HCT116 (cell line): ENCODE measurements at places on chromosomes 11 and 22. TPM values are rescaled to one million over a fixed set of nuclear protein-coding genes. Genes with fewer than 3 reads are reported as not detected.

PITPNM1 gene
- 79.5 TPM for total RNA-seq

GRCh38 chr11:109939166-109939810, 153.9 kb upstream of the ZC3H12C start:
- peak; percentile 85 for DNase-seq
- peaks cover 21% of the 10 kb centered on the region for H3K4me1 ChIP-seq
- H3K4me3 ChIP-seq = no peak overlapping the region
- H3K36me3 ChIP-seq = no peaks in the 10 kb centered on the region
- H3K27ac ChIP-seq = no peak overlapping the region

DNA sequence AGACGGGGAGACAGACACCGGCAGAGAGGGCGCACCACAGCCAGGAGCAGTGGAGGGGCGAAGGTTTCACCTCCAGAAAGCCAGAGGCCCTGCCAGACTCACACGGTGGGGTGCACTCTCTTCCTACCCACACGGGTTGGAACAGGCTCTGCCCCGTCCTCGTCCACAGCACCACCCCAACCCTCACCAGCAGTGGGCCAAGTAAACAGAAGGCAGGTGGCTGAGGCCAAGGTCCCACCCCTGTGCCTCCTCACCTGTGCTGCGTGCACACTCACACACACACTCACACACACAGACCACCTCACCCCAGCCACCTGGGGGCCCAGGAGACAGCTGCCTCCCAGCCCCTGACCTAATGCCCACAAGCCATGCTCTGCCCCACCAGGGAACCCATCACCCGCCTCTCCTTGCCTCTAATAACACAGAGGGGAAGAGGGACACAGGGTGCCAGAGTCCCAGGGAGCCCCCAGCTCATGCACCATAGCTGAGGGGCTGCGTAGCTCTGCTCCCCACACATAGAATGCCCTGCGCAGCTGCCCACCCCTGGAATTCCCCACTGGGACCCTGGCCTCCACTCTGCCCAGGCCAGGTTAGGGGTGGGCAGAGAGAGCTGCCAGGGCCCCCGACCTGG, 3.1 kb downstream of the CYB5R3 start:
- DNase-seq = no peak
- H3K27ac ChIP-seq = no peak overlapping the region; the same call in 1 of the 2 replicates
- H3K4me3 ChIP-seq = no peak overlapping the region

DNA sequence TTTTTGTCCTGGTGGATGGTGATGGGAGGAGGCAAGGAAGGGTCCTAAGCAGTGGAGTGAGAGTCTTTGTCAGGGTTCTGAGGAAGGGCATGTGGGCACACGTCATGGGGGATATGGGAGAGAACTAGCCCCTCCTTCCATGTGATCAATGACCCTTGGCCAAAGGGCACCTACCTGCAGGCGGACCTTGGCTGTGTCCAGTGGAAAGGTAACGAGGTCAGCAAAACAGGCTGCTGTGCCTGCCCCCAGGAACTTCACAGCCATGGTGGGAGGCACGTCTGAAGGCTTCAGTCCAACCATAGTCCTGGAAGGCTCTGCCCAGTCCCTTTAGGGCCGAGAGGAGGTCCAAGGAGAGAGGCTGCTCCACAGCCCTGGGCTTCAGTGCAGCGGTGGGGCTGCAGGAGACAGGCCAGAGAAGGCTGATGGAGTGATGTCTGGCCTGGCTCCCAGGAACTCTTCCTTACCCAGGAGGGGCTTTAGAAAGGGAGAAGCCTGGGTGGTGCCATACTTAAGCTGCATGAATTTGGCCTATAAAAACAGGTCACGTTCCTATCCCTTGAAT, 2.1 kb downstream of the UCP3 start:
- no peaks in the 10 kb centered on the region for H3K36me3 ChIP-seq
- no peak overlapping the region for H3K27ac ChIP-seq
- H3K4me3 ChIP-seq = no peak overlapping the region

DNA sequence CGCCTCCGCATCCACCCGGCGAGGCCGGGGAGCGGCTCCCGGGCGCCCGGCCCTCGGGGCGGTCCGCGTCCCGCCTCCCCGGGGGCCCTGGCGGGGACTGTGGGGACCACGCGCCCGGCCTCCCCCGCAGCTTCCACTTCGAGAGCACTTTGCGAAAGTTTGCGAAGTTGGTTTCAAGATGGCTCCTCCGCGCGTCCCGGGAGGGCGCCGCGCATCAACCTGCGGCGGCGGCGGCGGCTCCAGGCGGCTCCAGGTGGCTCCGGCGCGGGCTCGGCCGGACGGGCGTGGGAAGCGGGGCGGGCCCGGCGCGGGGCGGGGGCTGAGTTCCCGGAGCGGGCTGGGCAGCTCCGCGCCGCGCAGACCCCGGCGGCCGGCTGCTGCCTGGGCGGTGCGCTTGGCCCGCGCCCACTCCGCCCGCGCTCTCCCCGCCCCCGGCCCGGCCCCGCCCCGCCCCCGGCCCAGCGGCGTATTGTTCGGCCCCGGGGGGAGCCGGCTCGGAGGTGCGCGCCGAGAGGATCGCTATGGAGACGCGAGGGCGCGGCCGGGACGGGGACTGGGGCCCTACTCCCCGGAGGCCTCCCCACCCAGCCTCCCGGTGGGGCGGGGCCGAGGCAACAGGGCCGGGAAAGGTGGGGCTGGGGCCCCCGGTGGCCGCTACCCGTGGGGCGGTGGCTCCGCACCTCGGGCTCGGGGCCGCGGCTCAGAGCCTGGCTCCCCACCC, at the start of gene CELSR1:
CELSR1 (minus strand) TSS at position 396 of the 721 bp plus-strand sequence. CDS start 450 bp downstream, outside the sequence.
- no peaks in the 10 kb centered on the region for H3K27me3 ChIP-seq
- H3K4me1 ChIP-seq = peaks cover 10% of the 10 kb centered on the region
- H3K36me3 ChIP-seq = no peaks in the 10 kb centered on the region

PLEKHA7 gene
- 7.2 TPM for total RNA-seq

DNA sequence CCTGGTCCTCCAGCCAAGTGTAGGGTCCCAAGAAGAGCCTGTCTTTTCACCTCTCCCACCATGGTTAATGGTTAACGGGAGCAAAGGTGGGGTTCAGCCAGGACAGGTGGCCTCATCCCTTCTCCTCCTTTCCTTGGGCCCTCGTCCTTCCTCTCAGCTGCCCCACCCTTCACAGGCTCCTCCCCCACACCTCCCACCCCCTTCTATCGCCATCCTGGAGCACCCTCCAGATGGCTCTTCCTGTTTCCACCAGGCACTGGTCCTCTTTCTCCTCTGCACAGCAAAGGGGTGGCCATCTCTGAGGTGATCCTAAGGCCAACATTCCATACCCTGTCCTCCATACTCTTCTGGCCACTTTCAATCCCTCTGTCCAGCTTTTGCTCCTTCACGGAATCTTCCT, 48.9 kb downstream of the SLC22A12 start:
- H3K27me3 ChIP-seq = peaks cover 18% of the 10 kb centered on the region
- no peak overlapping the region for H3K4me3 ChIP-seq
- DNase-seq = no peak

- H3K27ac ChIP-seq = no peak overlapping the region
- H3K27me3 ChIP-seq = no peaks in the 10 kb centered on the region
- no peaks in the 10 kb centered on the region for H3K4me1 ChIP-seq
- no peak overlapping the region for H3K4me3 ChIP-seq
Measured at GRCh38 chr11:23727794-23728193, 769.1 kb upstream of the LUZP2 start.

- no peaks in the 10 kb centered on the region for H3K27me3 ChIP-seq
- no peak overlapping the region for H3K27ac ChIP-seq
- H3K4me3 ChIP-seq = no peak overlapping the region
- H3K4me1 ChIP-seq = peaks cover 45% of the 10 kb centered on the region
Measured at GRCh38 chr11:121467965-121468364, 15.2 kb upstream of the SORL1-AS1 start.

- no peaks in the 10 kb centered on the region for H3K27me3 ChIP-seq
- peaks cover 38% of the 10 kb centered on the region for H3K4me1 ChIP-seq
- H3K4me3 ChIP-seq = no peak overlapping the region
Measured at GRCh38 chr11:73317373-73317772, 9.3 kb downstream of the ARHGEF17 start.

FAM227A gene
- total RNA-seq = 3.9 TPM

DNA sequence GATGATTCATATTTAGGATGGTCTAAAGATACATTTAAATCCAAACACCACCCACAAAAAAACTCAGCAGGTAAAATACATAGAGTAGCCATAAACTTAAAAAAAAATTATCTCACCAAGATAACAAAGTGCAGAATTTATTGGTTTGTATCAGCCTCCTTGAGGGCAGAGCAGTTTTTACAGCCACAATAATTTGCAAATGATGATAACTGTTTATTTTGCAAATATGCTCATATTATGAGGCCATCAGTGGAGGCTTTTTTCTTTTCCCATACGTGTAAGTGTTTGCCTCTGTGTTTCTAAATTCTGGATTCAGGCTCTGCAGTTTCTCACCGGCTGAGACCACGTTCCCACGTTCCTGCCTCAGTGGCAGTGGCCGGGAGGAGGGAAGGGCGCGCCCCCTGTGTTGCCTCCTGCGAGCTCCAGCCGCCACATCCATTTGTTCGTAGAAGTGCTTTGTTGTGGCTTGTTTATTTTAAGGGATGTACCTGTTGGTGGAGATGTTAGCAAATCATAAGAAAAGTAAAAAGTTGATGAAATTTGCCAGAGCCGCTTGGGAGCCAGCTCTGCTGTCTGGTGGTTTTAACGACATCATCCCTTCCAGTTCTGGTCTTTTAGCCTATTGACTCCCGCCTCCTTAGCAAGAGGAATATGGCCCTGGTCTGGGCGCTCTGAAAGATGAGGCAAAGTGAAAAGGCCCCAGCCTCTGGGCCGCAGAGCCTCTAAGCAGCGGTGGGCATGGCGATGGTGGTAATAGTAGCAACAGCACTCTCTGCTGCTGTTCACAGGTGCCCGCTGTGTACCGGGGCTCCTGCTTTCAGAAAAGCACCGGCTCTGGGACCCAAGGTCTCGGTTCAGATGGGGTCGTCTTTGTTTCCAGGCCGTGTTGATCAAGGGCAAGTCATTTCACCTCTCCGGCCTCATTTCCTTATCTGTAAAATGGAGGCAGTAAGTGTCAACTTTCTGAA, 66.7 kb upstream of the PPARA start:
- peak overlapping the region; percentile 100 for H3K27ac ChIP-seq
- peak overlapping the region; percentile 68 for H3K4me3 ChIP-seq
- no peaks in the 10 kb centered on the region; the same call in 1 of the 2 replicates for H3K36me3 ChIP-seq
- no peaks in the 10 kb centered on the region for H3K27me3 ChIP-seq
- peaks cover 88% of the 10 kb centered on the region for H3K4me1 ChIP-seq

GRCh38 chr11:19232910-19233503, 7.7 kb downstream of the E2F8 start:
- H3K36me3 ChIP-seq = peaks cover 60% of the 10 kb centered on the region; the same call in 1 of the 2 replicates
- peak overlapping the region; percentile 47 for H3K4me3 ChIP-seq

- H3K4me1 ChIP-seq = no peaks in the 10 kb centered on the region
- no peaks in the 10 kb centered on the region for H3K36me3 ChIP-seq
- no peak for DNase-seq
- no peak overlapping the region for H3K4me3 ChIP-seq
- no peak overlapping the region for H3K27ac ChIP-seq
Measured at GRCh38 chr11:54944211-54944610, 237.6 kb downstream of the OR4A5 start.

NRGN gene
- total RNA-seq = 33.3 TPM

DNA sequence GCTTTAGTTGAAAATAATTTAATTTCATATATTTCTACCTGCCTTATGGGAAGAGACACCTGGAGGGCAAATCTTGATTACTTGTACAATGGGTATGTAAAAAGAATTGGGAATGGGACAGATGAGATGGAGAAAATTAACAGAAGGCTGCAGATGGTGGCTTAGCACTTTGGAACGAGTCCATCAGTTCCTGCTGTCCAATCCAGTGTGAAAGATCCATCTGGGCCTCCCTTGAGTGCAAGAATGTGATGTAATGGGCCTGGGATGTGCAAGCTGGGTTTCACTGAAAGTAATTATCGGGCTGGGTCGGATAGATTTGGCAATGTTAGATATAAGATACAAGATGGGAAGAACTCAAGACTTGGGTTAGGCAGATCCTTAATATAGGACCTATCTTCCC, 42.0 kb downstream of the CECR2 start:
- no peak for DNase-seq
- H3K4me1 ChIP-seq = no peaks in the 10 kb centered on the region
- no peak overlapping the region for H3K27ac ChIP-seq
- no peaks in the 10 kb centered on the region for H3K36me3 ChIP-seq

- H3K27ac ChIP-seq = no peak overlapping the region
- no peaks in the 10 kb centered on the region for H3K27me3 ChIP-seq
- no peaks in the 10 kb centered on the region for H3K36me3 ChIP-seq
- H3K4me3 ChIP-seq = no peak overlapping the region
- no peak for DNase-seq
Measured at GRCh38 chr11:14583252-14584034, 60.2 kb upstream of the PDE3B start.

DNA sequence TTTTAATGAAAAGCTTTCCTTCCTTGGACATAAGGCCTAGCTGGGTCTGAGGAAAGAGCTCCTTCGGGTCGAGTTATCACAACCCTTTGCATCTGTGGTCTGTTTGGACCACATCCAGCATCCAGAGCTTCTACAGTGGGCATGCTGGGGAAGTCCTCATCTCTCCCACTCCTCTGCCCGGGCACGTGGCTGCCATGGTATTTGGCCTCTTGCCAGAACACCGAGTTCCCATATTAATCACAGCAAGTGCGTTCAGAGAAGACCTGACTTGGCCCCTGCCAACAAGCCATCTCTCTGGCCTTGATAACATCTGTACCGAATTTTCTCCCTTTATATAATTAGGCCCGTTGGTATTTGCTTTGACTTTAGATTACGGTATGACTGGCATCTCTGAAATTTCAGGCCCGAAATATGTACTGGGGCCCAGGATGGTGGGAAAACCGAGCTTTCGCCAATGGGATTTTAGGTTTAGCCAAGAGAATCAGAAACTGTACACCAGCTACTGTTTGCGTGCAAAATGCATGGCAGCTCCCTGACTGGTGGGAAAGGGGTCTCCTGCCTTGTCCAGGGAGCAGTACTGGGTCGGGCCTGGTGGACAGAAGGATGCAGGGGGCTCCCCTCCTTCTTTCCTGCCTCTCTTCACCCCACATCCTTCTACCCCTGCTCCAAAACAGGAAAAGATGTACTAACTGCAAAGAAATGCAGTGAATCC, 90.0 kb downstream of the MICAL2 start:
- no peak overlapping the region for H3K4me3 ChIP-seq
- DNase-seq = no peak
- H3K36me3 ChIP-seq = no peaks in the 10 kb centered on the region
- no peak overlapping the region for H3K27ac ChIP-seq

- H3K4me1 ChIP-seq = peaks cover 28% of the 10 kb centered on the region
- H3K27ac ChIP-seq = no peak overlapping the region
- H3K27me3 ChIP-seq = no peaks in the 10 kb centered on the region
- no peak for DNase-seq
- H3K4me3 ChIP-seq = no peak overlapping the region
Measured at GRCh38 chr22:23184764-23185113, 4.4 kb downstream of the BCR start.

- no peak for DNase-seq
- no peak overlapping the region for H3K4me3 ChIP-seq
- no peaks in the 10 kb centered on the region for H3K27me3 ChIP-seq
- H3K4me1 ChIP-seq = no peaks in the 10 kb centered on the region
Measured at GRCh38 chr11:91047882-91048281, 825.0 kb upstream of the CHORDC1 start.

- H3K27ac ChIP-seq = peak overlapping the region; percentile 46; the same call in 1 of the 2 replicates
- DNase-seq = no peak
- H3K4me1 ChIP-seq = peaks cover 13% of the 10 kb centered on the region; the same call in 1 of the 2 replicates
- H3K4me3 ChIP-seq = peak overlapping the region; percentile 38
- no peaks in the 10 kb centered on the region for H3K27me3 ChIP-seq
- no peaks in the 10 kb centered on the region for H3K36me3 ChIP-seq
Measured at GRCh38 chr11:46917762-46918082, 628 bp downstream of the LRP4 start.

TSPAN4 gene
- total RNA-seq = 50.3 TPM
